ENCODE measurements at places on chromosomes 1 and 21. TPM values are rescaled to one million over a fixed set of nuclear protein-coding genes. Genes with fewer than 3 reads are reported as not detected.

Gene ZSWIM5
- 14.5 TPM for total RNA-seq

Gene AMY1A
- not detected for total RNA-seq

Gene ELAPOR1
- 15.0 TPM for total RNA-seq

Gene MACF1
- total RNA-seq: 386 TPM

Gene GLRX2
- total RNA-seq: 12.0 TPM

Gene C21orf58
- total RNA-seq: 2.2 TPM

Gene SYNC
- total RNA-seq: 3.7 TPM

Gene TCP10L
- total RNA-seq: 4.7 TPM

Gene OR6N1
- not detected for total RNA-seq

Gene HNRNPU
- 443 TPM for total RNA-seq

Gene WRAP73
- total RNA-seq: 14.0 TPM

Gene SMCP
- not detected for total RNA-seq

Gene CASQ1
- 7.6 TPM for total RNA-seq

Gene LCE1D
- not detected for total RNA-seq

Gene NPHP4
- 6.9 TPM for total RNA-seq

Gene RBM11
- 5.9 TPM for total RNA-seq

Gene ZYG11A
- total RNA-seq: 0.25 TPM

Gene MRPL55
- total RNA-seq: 66.4 TPM

Gene DIPK1A
- total RNA-seq: 19.2 TPM

Gene ORC1
- 0.98 TPM for total RNA-seq

Gene LYPD8
- not detected for total RNA-seq

Gene PARK7
- total RNA-seq: 108 TPM

Gene TRIM17
- 2.2 TPM for total RNA-seq

Gene THEM5
- total RNA-seq: not detected

Gene C1orf21
- 25.8 TPM for total RNA-seq

Gene CCDC181
- total RNA-seq: 5.2 TPM

Gene PRRX1
- 5.4 TPM for total RNA-seq

Gene LCE1E
- not detected for total RNA-seq

Gene LRRC38
- total RNA-seq: under 0.01 TPM

Gene FGR
- total RNA-seq: 1.7 TPM

All from temporal lobe (tissue), 4 donors.